Kidney epithelial cell (primary cell): ENCODE measurements at places on chromosomes 7 and 10. TPM values are rescaled to one million over a fixed set of nuclear protein-coding genes. Genes with fewer than 3 reads are reported as not detected.

The FAM25G gene
- total RNA-seq = 3.2 and 15.7 TPM in 2 replicates

The DGKI gene
- total RNA-seq = 3.5 and 6.4 TPM in 2 replicates

The CPA4 gene
- total RNA-seq = 0.14 and 0.25 TPM in 2 replicates

The ASB10 gene
- total RNA-seq = not detected in 2 replicates

The MEIG1 gene
- total RNA-seq = 1.5 TPM in 1 of 2 replicates, not detected in the other

The ADAMTS14 gene
- 1.3 and 1.6 TPM in 2 replicates for total RNA-seq

The CYP17A1 gene
- total RNA-seq = 0.07 TPM in 1 of 2 replicates, not detected in the other

The FBXL13 gene
- total RNA-seq = 3.1 and 3.6 TPM in 2 replicates

The SDK1 gene
- 3.9 and 5.0 TPM in 2 replicates for total RNA-seq

The PCGF5 gene
- 35.9 and 36.6 TPM in 2 replicates for total RNA-seq

The COL1A2 gene
- total RNA-seq = 10.8 and 11.2 TPM in 2 replicates

The MMP21 gene
- total RNA-seq = 0.07 and 0.08 TPM in 2 replicates

The ZNF804B gene
- total RNA-seq = not detected in 2 replicates

The CRYGN gene
- total RNA-seq = 0.84 and 2.1 TPM in 2 replicates

The PLA2G12B gene
- not detected in 2 replicates for total RNA-seq

The TUBAL3 gene
- total RNA-seq = 0.34 and 0.46 TPM in 2 replicates

The TRIP6 gene
- 113 and 114 TPM in 2 replicates for total RNA-seq

The TAF5 gene
- total RNA-seq = 2.6 and 3.8 TPM in 2 replicates

The GOT1 gene
- total RNA-seq = 57.6 and 73.7 TPM in 2 replicates

The SYT15 gene
- total RNA-seq = 0.07 and 0.17 TPM in 2 replicates

The NPY4R gene
- total RNA-seq = not detected in 2 replicates

The GATA3 gene
- total RNA-seq = 7.2 and 10.9 TPM in 2 replicates

The PNLIPRP1 gene
- not detected in 2 replicates for total RNA-seq

The GPER1 gene
- total RNA-seq = 0.08 and 0.55 TPM in 2 replicates

The MUC12 gene
- total RNA-seq = 2.9 and 4.2 TPM in 2 replicates

The ZNF800 gene
- 18.3 and 24.2 TPM in 2 replicates for total RNA-seq
